Activated gamma-delta T cell (primary cell): ENCODE measurements at places on chromosomes 7 and 10.
A peak's percentile ranks its signal among the peaks of the same experiment; 100 is the strongest.

DNA sequence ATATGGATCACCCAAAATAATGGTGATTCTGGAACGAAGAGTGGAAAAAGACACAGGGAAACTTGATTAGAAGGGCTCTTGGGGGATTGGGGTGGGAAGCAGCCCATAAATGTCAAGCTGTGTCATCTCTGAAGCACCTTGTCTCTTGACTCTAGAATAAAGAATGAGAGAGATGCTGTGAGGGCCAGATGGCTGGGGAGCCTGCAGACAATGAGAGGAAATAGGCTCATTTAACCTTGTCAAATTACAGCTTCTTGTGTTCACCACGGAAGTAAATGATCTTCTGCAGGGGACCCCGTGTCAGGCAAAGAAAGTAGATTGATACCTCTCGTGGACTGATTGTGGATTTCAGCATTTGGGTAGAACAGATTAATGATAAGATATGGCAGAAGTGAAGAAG lies 159.3 kb downstream of the ST7 start:
- DNase-seq = no peak

GRCh38 chr10:58967551-58968388 lies 208.7 kb upstream of the PHYHIPL start:
- DNase-seq = no peak

- no peak for DNase-seq
These were observed 136.6 kb downstream of the ARID5B start for GRCh38 chr10:62037890-62038608.

- DNase-seq = no peak
These were observed 759 bp downstream of the NUDT1 start for GRCh38 chr7:2242541-2243429.

- no peak for DNase-seq
These were observed 50.0 kb upstream of the WIPI2 start for GRCh38 chr7:5139998-5140397.

DNA sequence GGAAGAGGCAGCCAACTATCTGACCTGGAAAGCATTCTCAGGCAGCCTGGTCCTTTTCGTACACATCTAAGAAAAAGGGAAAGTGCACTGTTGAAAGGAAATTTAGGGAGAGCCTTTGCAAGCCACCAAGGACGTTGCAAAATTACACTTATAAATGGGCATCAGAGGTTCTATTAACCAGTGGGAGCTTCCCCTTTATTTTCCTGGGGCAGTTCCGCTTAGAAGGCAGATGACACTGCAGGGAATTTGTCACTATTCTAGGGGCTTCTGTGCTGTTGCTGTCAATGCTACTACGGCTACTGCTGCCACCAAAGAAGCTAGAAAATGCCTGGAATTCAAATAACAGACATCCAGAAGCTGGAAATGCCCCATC lies 79.6 kb upstream of the AUTS2 start:
- no peak for DNase-seq

GRCh38 chr10:129448086-129448485 lies 19.0 kb upstream of the MGMT start:
- DNase-seq = no peak

- DNase-seq = no peak
These were observed 35.2 kb downstream of the MCU start for GRCh38 chr10:72727130-72727529.

DNA sequence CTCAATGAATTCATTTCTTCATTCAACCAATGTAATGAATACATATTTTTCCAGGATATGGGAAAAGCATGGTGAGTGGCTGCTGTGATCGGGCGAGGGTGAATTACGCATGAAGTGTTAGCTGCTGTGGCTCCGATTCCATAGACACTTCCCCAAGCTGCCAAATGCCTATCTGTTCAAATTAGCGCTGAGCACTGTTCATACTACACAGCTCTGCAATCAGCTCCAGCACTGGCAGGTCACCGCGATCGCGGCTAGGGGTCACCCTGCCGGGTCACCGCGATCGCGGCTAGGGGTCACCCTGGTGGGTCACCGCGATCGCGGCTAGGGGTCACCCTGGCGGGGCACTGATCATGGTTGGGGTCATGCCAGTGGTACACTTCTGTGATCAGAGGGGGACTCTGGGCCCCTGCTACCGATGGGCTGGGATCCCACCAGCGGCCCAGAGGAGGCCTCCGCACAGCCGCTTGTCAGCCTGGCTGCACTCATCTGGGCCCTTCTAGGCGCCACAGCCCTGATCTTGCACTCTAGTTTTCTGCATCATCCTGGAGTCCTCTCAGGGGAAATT lies 49.3 kb downstream of the JAKMIP3 start:
- no peak for DNase-seq

DNA sequence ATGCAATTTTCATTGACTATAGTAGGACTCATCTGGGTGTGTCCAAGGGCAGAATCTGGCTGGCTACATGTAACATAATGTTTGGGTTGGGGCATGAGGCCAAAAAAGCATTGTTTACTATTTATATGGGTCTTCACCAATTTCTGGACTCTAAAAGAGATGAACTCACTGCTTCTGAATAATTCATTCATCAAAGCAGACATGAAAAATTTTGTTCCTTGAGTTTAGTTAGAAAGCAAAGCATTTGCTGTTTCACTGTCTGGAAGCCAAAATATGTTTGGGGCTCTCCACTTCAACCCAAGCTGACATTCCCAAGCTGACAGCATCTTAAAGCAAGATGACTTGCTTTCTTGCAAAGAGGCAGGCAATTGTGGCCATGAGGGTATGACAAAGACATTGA lies 670.6 kb downstream of the SUGCT start:
- DNase-seq = no peak

- peak; percentile 8 for DNase-seq
These were observed at the start of gene AFAP1L2 for GRCh38 chr10:114404171-114405010. TSS of gene AFAP1L2 (minus strand) at chr10:114404502. CDS start at chr10:114404455, 47 bp downstream.

DNA sequence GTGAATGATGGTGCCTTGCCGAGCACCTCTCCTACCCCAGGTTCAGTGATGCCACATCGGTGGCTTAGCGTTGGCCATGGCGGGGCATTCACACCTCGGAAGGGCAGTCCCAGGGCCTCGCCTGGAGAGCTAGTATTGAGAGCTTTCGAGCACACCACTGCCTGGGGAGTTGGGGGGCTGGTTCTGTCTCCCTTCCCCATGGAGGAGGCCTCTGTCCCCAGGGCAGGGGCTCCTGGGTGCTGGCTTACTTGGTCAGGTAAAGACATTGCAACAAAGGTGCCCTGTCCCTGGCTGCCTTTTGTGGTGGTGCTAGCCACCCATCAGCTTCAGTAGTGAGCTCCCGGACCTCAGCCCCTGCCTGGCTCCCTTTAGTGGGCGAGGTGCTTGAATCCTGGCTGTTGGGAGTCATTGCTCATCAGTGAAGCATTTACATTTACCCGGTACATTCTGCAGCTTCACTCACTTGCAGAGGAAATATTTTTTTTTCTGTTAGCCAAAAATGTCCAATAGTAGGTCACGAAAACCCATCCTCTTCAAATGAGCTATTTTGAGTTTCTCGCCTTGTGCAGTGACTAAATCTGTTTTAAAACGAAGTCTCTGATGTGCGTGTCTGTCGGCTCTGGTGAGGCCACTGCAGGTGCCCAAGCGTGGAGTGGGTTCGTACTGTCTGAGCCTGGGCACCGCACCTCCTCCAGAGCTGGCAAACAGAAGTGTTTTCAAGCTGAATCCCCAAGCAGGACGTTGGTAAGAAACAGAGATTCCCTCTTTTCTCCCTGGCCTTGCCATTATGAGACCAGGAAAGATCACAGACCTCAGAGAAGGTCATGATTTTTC lies 95.5 kb downstream of the INPP5A start:
- no peak for DNase-seq

- DNase-seq = no peak
These were observed 85.8 kb downstream of the AGMO start for GRCh38 chr7:15475808-15476530.

- DNase-seq = no peak
These were observed 57.0 kb upstream of the EFCAB10 start for GRCh38 chr7:105638334-105638733.

- no peak for DNase-seq
These were observed 952.9 kb downstream of the NRG3 start for GRCh38 chr10:82827901-82828300.
